ENCODE measurements at places on chromosomes 2 and 18.

DNA sequence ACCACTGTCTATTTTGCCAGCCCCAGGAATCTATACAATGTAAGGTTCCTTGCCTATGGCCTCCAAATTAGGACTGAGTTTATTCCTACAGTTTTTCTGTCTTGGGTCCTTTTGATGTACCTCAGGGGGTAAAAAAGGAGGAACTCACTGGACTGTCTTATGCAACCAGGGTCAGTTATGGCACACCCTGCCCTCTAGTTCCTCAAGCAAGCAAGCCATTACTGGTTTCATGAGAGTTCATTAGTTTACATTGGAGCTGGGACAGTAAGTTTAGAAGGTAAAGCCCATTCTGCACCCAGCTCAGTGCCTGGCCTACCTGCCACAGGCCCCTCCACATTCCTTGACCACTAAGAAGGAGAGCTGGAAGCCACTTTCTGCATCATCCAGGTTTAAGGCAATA lies 68.7 kb upstream of the WIPF1 start:
- DNase-seq, result no peak

DNA sequence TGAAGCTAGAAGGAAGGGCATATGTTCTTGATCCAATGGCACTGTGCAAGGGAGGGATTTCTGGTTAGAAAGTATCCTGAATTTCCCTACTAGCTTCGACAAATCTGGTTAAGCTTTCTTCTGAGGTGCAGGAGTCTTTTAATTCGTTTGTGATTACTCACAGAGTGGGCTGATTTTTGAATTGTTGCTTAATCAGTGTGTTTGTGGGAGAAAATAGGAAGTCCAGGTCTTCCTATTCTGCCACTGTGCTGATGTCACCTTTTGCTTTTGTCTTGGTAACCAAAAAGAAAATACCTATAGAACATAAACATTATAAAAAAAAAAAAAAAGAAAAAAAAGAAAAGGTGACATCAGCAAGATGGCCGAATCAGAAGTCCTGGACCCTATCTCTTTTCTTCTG lies 1008.6 kb downstream of the TSN start:
- DNase-seq, result no peak

DNA sequence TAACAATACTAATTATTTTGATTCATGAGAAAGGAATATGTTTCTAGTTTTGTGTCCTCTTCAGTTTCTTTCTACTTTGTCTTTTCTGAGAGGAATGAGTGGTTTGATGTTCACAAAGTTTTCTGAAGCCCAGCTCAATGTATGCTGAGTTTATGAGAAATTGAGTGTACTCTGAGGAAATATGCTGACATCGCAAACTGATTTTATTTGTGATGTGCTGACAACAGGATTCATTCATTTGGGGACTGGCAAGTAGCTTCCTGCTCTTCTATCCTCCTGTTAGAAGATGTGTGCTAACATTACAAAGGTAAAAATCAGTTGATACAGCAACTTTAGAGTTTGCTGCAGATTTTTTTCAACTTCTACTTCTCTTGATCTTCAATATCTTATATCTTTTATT lies 403.2 kb upstream of the CDH19 start:
- no peak for DNase-seq

DNA sequence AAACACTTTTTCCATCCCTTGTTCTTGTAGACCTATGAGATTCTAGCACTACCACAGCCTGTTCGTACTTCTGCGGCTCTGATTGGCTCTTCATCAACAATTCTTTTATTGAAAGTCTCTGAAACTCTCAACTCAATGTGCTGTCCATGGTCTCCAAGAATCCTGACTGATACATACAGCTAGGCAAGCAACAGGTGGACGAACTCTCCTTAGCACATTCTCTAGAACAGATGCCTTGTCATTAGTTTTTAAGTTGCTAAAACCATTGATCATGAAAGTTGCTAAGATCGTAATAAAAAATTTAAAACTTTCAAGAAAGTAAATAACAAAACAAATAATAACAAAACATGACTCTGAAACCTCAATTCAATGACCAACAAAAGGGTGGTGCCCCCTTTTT lies 210.5 kb downstream of the EPHA4 start:
- no peak for DNase-seq

DNA sequence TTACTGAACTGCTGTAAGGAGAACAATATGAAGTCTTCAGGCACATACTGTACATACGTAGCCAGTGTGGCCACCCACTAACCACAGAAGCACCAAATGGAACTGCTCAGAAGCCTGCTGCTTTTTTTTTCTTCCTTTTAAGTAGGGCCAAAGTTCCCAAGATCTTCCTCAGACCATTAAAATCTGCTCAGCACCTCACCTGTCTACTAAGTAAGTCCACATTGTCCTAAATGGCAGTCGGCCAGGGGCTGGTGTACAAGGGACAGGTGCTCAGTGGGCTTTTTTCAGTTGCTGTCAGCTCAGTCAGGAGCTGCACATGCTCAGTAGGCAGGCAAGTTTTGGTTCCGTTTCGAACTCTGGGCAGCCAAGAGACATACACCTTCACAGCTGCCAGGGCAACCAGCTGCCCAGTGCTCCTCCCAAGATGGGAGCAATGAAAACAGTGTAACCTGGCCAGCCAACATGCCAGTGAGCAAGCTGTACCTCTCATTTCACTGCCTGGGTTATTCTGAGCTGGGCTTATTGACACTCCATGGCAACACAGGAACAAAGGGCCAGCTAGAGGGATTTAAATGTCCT lies 86.1 kb downstream of the ACVR1 start:
- no peak for DNase-seq

Data from cortex of kidney (tissue), 1 donor.